ENCODE measurements at places on chromosomes 11 and 22.

DNA sequence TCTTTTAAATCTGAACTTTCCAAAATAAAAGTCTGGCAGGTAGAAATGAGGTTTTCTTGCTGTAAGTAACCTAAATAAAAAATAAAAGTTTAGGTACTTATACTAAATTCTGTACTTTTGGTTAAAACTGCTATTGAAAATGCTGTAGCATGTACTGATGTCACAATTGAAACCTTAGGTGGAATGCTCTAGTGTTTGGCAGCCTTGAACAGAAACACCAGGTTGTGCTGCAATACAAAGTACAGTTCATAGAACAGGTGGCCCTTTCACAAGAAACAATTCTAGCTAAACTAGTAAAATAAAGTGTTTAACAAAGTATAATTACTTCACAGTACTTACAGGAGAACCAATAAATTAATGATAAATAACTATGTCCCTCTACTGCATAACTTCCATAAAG lies 25.1 kb downstream of the NPAT start:
- no peaks in the 10 kb centered on the region for H3K27me3 ChIP-seq
- no peak for DNase-seq
- peak overlapping the region; percentile 49 for H3K27ac ChIP-seq
- no peaks in the 10 kb centered on the region for H3K36me3 ChIP-seq
- no peak overlapping the region for H3K4me3 ChIP-seq

GRCh38 chr11:16863389-16863788 lies 124.9 kb downstream of the C11orf58 start:
- DNase-seq, result no peak
- H3K36me3 ChIP-seq, result no peaks in the 10 kb centered on the region
- no peaks in the 10 kb centered on the region for H3K4me1 ChIP-seq
- H3K27ac ChIP-seq, result no peak overlapping the region
- H3K4me3 ChIP-seq, result no peak overlapping the region

GRCh38 chr11:72787216-72788104 lies 6.4 kb downstream of the STARD10 start:
- H3K36me3 ChIP-seq, result no peaks in the 10 kb centered on the region
- H3K27me3 ChIP-seq, result no peaks in the 10 kb centered on the region
- no peak overlapping the region for H3K4me3 ChIP-seq
- no peak for DNase-seq
- peaks cover 4% of the 10 kb centered on the region for H3K4me1 ChIP-seq

DNA sequence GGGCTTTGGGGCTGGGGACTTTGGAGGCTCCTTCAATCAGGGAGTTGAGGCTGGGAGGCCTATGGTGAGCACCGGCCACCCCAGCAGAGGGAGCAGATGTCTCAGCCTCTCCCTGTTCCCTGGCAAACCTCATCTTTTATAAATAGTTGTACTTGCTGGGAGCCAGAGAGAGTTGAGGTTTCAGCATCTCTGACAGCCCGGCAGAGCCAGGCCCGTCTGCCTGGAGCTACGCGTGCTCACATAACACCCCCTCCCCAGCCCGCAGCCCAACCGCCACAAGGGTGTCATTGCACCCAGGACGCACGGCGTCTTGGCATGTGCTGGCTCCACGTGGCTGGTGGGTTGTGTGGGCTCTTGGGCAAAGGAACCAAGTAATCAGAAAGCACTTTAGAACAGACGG lies 127.1 kb downstream of the CHST1 start:
- no peak overlapping the region for H3K4me3 ChIP-seq
- no peaks in the 10 kb centered on the region for H3K4me1 ChIP-seq
- H3K36me3 ChIP-seq, result no peaks in the 10 kb centered on the region
- no peak overlapping the region for H3K27ac ChIP-seq
- no peak for DNase-seq
- peaks cover 10% of the 10 kb centered on the region for H3K27me3 ChIP-seq

GRCh38 chr11:57599381-57599780 lies 1.9 kb downstream of the SERPING1 start:
- DNase-seq, result no peak
- no peak overlapping the region for H3K27ac ChIP-seq
- no peaks in the 10 kb centered on the region for H3K36me3 ChIP-seq
- peaks cover 27% of the 10 kb centered on the region for H3K27me3 ChIP-seq
- H3K4me1 ChIP-seq, result peaks cover 4% of the 10 kb centered on the region
- no peak overlapping the region for H3K4me3 ChIP-seq

DNA sequence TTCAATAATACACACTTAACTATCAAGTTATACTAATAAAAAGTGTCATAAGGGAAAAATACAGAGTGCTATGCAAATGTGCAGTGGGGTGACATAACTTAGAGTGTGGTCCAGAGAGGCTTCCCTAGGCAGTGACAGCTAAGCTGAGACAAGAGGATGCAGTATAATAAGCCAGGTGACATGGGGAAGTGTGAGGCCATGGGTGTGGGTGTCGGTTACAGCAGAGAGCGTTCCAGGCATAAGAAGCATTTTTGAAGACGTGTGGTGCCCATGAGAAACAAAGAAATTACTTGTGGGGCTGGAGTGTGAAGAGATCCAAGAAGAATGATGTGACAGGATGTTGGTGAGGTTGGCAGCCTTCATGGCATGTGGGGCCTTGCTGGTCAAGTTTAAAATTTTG lies 78.1 kb upstream of the PICALM start:
- no peak overlapping the region for H3K4me3 ChIP-seq
- H3K36me3 ChIP-seq, result no peaks in the 10 kb centered on the region
- H3K4me1 ChIP-seq, result peaks cover 16% of the 10 kb centered on the region
- peaks cover 6% of the 10 kb centered on the region for H3K27me3 ChIP-seq
- no peak overlapping the region for H3K27ac ChIP-seq
- DNase-seq, result no peak

- peak overlapping the region; percentile 96 for H3K27ac ChIP-seq
- H3K4me3 ChIP-seq, result peak overlapping the region; percentile 98
- H3K4me1 ChIP-seq, result peaks cover 69% of the 10 kb centered on the region
- H3K27me3 ChIP-seq, result no peaks in the 10 kb centered on the region
- no peak for DNase-seq
These were observed 912 bp downstream of the PTPRCAP start for GRCh38 chr11:67436459-67437081.

- DNase-seq, result no peak
- peaks cover 61% of the 10 kb centered on the region for H3K4me1 ChIP-seq
- peaks cover 9% of the 10 kb centered on the region for H3K36me3 ChIP-seq
- no peak overlapping the region for H3K27ac ChIP-seq
These were observed 127.9 kb upstream of the MTMR2 start for GRCh38 chr11:96051820-96052219.

DNA sequence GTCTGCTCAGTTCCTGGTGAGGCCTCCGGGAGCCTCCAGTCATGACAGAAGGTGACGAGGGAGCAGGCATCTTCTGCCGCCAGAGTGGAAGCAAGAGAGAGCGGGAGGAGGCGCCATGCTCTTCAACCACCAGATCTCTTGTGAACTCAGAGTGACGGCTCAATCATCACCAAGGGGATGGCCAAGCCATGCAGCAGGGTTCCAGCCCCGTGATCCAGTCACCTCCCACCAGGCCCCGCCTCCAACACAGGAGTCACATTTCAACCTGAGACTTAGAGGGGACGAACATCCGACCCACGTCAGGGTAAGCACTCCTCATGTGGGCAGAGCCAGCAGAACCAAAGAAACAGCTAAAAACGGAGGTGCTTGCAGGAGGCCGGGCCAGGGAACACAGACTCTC lies 1470.5 kb downstream of the BRD1 start:
- H3K4me1 ChIP-seq, result no peaks in the 10 kb centered on the region
- H3K27me3 ChIP-seq, result peaks cover 11% of the 10 kb centered on the region
- H3K27ac ChIP-seq, result no peak overlapping the region
- no peak for DNase-seq

- H3K4me1 ChIP-seq, result peaks cover 38% of the 10 kb centered on the region
- H3K27me3 ChIP-seq, result no peaks in the 10 kb centered on the region
- H3K27ac ChIP-seq, result no peak overlapping the region
- H3K36me3 ChIP-seq, result no peaks in the 10 kb centered on the region
These were observed 3.4 kb downstream of the KCNK7 start for GRCh38 chr11:65591939-65592857.

DNA sequence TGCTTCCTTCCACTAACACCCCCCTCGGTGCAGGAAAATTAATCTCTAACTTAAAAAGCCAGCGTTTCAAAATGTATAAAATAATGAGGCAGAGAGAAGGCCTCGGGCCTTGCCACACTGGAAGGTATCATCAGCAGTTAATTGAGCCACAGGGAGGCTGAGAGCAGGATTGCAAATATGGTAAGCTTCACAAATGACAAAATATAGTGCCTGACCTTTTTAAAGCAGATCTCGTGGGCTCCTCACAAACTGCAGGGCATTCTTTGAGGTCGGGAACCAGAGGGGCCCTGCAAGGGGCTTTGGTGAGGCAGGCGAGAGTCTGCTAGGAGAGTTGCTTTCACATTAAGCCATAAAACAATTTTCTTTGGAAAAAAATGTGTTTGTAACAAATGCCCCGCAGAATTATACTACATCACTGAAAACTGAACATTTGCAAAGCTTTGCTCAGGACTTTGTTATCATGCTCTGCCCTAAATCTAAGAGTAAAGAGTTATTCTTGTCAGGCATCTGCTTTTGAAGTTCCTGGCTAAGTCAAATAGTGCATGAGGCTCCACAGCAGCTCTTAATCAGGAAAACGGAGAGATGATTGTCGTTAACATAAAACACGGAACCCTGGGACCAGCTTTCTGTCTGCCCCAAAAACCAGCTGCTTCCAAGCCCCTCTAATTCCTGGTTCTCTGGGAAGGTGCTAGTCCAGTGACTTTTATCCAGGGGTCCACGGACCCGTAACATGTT lies 61.4 kb upstream of the SYT13 start:
- no peak overlapping the region for H3K4me3 ChIP-seq

DNA sequence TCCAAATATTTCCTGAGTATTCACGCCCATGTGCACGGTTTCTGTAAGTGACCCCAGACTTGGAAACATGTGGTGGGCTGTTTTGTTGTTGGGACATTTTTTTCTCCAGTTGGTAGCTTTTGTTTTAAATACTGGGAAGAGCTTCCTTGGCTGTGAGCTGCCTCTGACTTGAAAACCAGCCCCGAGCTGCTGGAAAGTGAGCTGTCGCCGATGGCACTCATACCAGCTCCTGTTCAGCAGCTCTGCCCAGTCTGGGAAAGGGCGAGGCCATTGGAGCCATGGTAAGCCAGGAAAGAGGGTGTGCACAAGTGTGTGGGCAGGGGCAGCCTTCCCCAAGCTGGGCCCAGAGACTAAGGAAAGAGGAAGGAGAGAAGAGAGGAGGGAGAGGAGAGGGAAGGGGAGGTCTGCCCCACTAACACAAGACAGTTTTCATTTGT lies 3.2 kb upstream of the FLI1 start:
- H3K36me3 ChIP-seq, result no peaks in the 10 kb centered on the region
- H3K4me3 ChIP-seq, result no peak overlapping the region
- peaks cover 18% of the 10 kb centered on the region for H3K4me1 ChIP-seq

- H3K27ac ChIP-seq, result peak overlapping the region; percentile 74
- peaks cover 69% of the 10 kb centered on the region for H3K36me3 ChIP-seq
- H3K27me3 ChIP-seq, result no peaks in the 10 kb centered on the region
- peaks cover 42% of the 10 kb centered on the region for H3K4me1 ChIP-seq
These were observed 27.0 kb upstream of the SORL1-AS1 start for GRCh38 chr11:121479698-121480238.

DNA sequence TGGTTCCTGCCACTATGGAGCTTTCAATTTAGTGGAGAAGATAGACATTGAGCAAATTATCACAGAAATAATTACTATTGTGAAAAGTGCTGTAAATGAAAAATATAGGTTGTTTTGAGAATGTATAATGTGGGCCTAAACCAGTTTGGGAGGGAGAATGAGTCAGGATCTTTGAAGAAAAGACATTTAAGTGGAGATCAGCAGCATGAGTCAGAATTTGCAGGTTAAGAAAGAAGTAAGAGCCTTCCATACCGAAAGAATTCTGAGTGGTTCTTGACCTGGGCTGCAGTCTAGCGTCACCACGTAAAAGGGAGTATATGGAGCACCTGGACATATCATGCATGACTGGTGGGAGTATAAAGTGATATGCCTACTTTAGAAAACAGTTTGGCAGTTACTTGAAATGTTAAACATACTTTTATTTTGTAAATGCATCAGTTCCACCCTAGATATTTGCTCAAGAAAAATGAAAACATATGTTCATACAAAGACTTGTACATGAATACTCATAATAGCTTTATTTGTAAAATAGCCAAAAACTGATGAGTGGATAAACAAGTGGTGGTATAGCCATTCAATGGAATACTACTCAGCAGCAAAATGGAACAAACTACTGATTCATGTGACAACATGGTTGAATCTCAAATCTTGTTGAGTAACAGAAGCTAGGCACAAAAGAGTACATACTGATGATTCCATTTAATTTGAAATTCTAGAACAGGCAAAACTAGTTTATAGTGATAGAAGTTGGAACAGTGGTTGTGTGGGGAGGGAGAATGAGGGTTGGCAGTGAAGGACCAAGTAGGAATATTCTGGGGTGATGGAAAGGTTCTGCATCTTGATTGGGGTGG lies 99.2 kb downstream of the STIM1 start:
- peaks cover 89% of the 10 kb centered on the region for H3K4me1 ChIP-seq
- H3K36me3 ChIP-seq, result no peaks in the 10 kb centered on the region
- H3K27me3 ChIP-seq, result no peaks in the 10 kb centered on the region
- H3K27ac ChIP-seq, result peak overlapping the region; percentile 67
- H3K4me3 ChIP-seq, result peak overlapping the region; percentile 62

- H3K27ac ChIP-seq, result peak overlapping the region; percentile 94
- no peaks in the 10 kb centered on the region for H3K27me3 ChIP-seq
- H3K4me1 ChIP-seq, result peaks cover 26% of the 10 kb centered on the region
- DNase-seq, result no peak
- H3K36me3 ChIP-seq, result no peaks in the 10 kb centered on the region
These were observed 14.9 kb downstream of the DAGLA start for GRCh38 chr11:61694946-61695706.

- DNase-seq, result no peak
- no peak overlapping the region for H3K27ac ChIP-seq
- no peaks in the 10 kb centered on the region for H3K4me1 ChIP-seq
- no peaks in the 10 kb centered on the region for H3K27me3 ChIP-seq
- H3K4me3 ChIP-seq, result no peak overlapping the region
These were observed 82.1 kb downstream of the ARHGAP42 start for GRCh38 chr11:100769165-100769564.

DNA sequence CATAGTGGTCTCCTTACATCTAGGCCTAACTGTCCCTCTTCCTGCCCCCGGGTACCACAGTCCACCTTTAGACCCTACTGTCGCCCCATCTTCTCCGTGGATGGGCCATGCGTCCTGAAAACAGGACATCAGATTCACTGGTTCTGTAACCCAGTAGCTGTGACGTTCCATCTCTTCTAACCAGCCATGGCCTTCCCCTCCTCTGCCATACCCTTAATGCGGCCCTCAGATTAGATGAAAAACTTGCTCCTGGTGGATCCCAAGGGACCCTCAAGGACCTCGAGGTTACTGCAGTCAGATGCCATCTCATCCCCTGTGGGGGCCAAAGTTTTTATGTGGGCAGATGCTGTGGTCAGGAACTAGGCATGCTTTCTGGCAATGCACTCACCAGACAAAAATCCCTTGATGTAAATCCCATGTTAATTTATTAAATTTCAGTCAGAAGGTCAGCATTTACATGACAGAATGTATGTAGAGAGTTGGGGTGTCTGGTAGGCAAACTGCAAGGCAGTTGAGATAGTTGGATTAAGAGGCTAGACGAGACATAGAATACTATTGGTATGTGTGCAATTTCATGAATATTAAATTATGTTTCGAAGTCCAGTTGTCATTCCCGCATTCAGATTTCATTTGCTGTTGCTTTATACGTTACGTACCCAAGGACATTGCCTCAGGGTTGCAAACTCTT lies 64.3 kb downstream of the WNT11 start:
- H3K4me3 ChIP-seq, result no peak overlapping the region
- no peak overlapping the region for H3K27ac ChIP-seq
- no peaks in the 10 kb centered on the region for H3K27me3 ChIP-seq
- no peaks in the 10 kb centered on the region for H3K36me3 ChIP-seq
- peaks cover 2% of the 10 kb centered on the region for H3K4me1 ChIP-seq
